ENCODE measurements at places on chromosomes 2 and 18. TPM values are rescaled to one million over a fixed set of nuclear protein-coding genes. Genes with fewer than 3 reads are reported as not detected.

- H3K4me3 ChIP-seq = no peak overlapping the region
- no peaks in the 10 kb centered on the region for H3K27me3 ChIP-seq
- H3K36me3 ChIP-seq = peaks cover 27% of the 10 kb centered on the region
Measured at GRCh38 chr2:20637147-20637546, 13.8 kb downstream of the HS1BP3 start.

- no peak overlapping the region for H3K27ac ChIP-seq
- no peaks in the 10 kb centered on the region for H3K4me1 ChIP-seq
- no peak overlapping the region for H3K4me3 ChIP-seq
Measured at GRCh38 chr2:240644859-240645301, 19.6 kb downstream of the GPR35 start.

DNA sequence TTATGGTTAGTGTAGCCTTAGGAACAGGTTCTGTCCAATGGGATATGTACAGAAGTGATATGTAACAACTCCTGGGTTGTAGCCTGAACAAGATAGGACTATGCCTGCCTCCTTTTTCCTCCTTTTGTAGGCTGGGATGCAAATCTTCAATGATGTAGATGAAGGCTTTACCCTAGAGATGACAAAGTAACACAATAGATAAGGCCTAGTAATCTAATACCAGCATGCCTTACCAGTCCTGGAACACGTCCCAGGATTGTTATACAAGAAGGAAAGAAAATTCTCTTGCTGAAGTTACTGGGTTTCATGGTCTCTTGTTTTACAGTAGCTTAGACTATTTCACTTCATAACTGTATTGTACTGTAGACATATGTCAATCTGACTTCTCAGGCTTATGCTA lies 192.1 kb downstream of the OTX1 start:
- H3K27ac ChIP-seq = no peak overlapping the region
- H3K4me3 ChIP-seq = no peak overlapping the region
- no peaks in the 10 kb centered on the region for H3K36me3 ChIP-seq

- DNase-seq = no peak
- H3K36me3 ChIP-seq = peaks cover 12% of the 10 kb centered on the region
- no peaks in the 10 kb centered on the region for H3K27me3 ChIP-seq
- no peak overlapping the region for H3K27ac ChIP-seq
Measured at GRCh38 chr2:174667250-174667860, 69.8 kb upstream of the WIPF1 start.

Gene G6PC2
- not detected for total RNA-seq

Gene ZNF512
- total RNA-seq = 19.9 TPM

Gene TRMT61B
- 13.4 TPM for total RNA-seq

Data from MCF 10A (cell line).